Hippocampal formation (tissue), 2 donors: ENCODE measurements at places on chromosomes 13 and 19.
A peak's percentile ranks its signal among the peaks of the same experiment; 100 is the strongest.

GRCh38 chr13:114099191-114099590 is 33.2 kb downstream of the RASA3 start:
- no peak for DNase-seq

GRCh38 chr13:32255724-32256109 is 59.4 kb downstream of the ZAR1L start:
- DNase-seq = no peak

GRCh38 chr19:55602104-55603001 is 2.3 kb downstream of the ZNF524 start:
- no peak for DNase-seq

GRCh38 chr13:20105161-20105689 is 55.6 kb downstream of the GJA3 start:
- DNase-seq = no peak

- DNase-seq = no peak
Measured at GRCh38 chr13:56755181-56755935, 385.4 kb upstream of the PRR20A start.

GRCh38 chr13:89784161-89784809 is 1563.2 kb upstream of the MIR17HG start:
- DNase-seq = no peak

DNA sequence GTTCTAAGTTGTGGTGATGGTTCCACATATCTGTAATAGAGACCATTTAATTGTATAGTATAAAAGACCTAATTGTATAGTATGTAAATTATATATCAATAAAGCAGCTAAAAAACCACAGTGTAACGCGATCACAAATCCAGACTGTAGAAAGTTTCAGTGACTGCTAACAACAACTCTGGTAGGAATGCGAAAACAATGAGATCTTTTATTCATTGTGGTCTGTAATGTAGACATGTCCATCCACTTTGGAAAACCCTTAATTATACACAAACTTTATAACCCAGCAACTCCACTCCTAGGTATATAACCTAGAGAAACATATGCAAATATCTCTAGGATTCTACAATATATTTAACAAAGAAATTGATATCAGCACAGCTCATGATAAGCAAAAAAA is 549.5 kb downstream of the SLITRK1 start:
- DNase-seq = no peak

DNA sequence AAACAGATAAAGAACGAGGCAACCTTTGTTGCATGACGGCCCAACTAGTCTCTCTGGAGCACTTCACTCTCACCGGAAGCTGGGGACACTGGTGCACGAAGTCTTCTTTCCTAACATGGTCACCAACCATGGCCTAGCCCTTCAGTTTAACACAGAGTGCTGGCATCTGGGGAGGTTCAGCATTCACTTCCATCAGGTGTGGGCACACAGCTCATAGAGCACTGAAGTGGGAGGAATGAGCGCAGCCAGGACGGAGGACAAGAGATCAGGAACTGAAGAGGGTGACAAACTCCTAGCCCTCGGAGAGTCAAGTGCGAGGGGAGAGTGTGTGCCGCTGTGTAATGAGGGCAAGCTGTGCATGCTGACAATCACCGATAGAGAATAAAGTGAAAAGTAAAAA is 92.4 kb downstream of the CDADC1 start:
- DNase-seq = no peak

DNA sequence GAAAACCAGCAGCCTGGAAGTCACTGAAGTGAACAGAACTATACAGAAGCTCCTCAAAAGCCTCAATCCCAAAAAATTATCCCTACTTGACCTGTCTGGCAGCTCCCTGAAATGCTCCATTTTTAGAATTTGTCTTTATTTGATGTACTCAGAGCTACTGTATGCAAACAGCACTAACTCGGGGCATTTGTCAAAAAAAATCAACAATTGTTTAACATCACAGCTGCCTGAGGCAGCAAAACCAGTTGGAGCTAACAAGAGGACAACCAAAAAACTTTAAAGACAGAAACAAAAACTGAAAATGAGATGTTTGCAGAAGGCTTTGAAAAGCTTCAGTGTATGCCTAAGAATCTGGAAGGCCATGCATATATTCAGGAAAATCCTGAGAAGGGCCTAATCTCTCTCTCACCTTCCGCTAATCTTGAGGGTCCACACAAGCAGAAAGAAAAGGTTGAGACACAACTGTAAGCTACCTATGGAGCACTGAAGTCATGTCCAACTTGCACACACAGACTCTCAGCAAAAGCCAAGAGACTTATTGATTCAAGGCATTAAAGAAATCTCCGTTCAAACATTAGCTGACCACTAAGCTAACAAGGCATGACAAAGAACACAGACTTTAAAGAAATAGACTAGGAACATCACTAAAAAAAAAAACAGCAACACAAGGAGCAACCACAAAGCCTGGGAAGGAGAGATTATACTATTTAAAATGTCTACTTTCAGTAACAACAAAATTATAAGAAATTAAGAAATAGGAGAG is 16.1 kb downstream of the VWA8 start:
- DNase-seq = no peak

DNA sequence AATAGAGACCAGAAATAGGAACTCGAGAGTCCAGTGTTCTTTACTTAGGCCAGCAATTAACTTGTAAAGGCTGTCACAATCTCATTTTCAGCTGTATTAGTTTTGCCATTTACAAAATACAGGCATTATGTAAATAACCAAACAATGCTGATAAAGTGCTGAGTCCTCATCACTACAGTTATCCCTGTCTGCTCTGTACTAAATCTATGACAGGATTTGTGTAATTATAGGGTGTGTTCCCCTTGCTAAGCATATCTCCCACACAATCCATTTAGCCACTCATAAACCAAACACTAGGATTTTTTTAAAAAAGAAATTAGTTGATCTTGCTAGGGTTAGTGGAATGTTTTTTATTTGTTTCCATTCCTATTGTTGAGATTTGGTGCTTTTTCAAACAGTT is 23.2 kb downstream of the PDX1 start:
- no peak for DNase-seq

GRCh38 chr13:52446265-52446664 is 4.2 kb downstream of the VPS36 start:
- DNase-seq = no peak

DNA sequence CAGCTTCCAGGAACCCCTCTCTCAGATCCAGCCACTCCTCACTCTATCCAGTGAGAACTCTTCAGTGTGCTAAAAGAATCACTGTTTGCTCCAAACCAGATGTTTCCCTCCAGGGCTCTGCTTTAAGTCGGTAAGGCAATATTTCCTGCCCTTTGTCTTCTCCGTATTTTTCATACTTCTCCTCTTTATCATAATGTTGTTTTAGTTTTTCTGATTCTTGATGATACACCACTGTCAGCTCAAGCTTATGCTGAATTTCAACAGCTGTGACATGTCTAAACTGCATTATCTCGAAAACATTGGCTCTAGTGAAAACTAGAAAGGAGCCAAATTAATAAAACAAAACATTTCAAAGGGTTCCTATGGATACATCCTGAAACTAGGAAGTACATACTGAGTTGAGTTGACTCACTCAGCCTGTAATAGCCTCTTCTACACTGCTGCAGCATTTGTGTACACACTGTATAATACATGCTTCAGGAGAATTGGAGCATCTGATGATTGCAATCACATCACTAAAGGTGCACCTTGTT is 39.8 kb downstream of the GPR180 start:
- no peak for DNase-seq

DNA sequence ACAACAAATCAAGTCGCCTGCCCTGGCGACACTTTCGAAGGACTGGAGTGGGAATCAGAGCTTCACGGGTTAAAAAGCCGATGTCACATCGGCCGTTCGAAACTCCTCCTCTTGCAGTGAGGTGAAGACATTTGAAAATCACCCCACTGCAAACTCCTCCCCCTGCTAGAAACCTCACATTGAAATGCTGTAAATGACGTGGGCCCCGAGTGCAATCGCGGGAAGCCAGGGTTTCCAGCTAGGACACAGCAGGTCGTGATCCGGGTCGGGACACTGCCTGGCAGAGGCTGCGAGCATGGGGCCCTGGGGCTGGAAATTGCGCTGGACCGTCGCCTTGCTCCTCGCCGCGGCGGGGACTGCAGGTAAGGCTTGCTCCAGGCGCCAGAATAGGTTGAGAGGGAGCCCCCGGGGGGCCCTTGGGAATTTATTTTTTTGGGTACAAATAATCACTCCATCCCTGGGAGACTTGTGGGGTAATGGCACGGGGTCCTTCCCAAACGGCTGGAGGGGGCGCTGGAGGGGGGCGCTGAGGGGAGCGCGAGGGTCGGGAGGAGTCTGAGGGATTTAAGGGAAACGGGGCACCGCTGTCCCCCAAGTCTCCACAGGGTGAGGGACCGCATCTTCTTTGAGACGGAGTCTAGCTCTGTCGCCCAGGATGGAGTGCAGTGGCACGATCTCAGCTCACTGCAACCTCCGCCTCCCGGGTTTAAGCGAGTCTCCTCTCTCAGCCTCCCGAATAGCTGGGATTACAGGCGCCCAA is at the start of gene LDLR:
TSS of gene LDLR (plus strand) at position 210 of the 760 bp plus-strand sequence. CDS start at position 296, 86 bp downstream.
- peak; percentile 52 for DNase-seq

- DNase-seq = no peak
Measured at GRCh38 chr19:7552781-7553180, 17.3 kb downstream of the PNPLA6 start.

- peak; percentile 21 for DNase-seq
Measured at GRCh38 chr19:38769635-38770211, 3.6 kb downstream of the LGALS7 start.
